ENCODE measurements at places on chromosomes 2 and 18. TPM values are rescaled to one million over a fixed set of nuclear protein-coding genes. Genes with fewer than 3 reads are reported as not detected.

UGT1A3 gene
- not detected for total RNA-seq

DNA sequence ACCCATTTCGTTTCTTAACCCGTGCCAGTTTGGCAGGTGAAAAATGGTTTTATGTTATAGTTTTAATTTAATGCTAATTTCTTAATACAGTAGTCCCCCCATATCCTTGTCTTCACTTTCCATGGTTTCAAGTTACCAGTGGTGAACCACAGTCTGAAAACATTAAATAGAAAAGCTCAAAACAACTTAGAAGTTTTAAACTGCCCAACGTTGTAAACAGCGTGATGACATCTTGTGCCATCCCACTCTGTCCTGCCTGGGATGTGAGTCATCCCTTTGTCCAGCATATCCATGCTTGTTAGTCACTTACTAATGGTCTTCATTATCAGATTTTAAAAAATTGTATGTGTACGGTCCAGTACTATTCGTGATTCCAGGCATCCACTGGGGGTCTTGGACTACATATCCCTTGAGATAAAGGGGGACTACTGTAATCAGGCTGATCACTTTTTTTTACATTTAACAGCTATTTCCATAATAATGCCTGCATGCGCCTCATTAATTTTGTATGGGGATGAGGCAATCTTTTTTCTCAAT lies 31.9 kb downstream of the SLC66A3 start:
- DNase-seq, result peak; percentile 42

DNA sequence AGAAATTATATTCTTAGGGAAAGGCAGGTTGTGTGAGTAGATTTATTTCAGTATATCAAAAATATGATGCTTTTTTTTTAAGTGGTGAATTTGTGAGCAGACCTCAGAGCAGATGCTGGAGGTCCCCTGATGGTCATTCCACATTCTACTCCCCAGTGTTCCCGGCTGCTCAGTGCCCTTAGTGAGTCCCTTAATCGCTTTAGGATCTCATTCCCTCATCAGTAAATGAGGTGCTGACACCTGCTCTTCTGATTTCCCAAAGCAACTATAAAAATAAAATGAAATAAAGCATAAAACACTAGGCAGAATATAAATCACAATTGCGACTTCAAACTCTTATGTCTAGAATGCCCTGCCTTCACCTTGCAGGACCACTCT lies 216.2 kb upstream of the TNP1 start:
- DNase-seq, result no peak

GRCh38 chr2:2232167-2232566 lies 98.9 kb downstream of the MYT1L start:
- DNase-seq, result no peak

DNA sequence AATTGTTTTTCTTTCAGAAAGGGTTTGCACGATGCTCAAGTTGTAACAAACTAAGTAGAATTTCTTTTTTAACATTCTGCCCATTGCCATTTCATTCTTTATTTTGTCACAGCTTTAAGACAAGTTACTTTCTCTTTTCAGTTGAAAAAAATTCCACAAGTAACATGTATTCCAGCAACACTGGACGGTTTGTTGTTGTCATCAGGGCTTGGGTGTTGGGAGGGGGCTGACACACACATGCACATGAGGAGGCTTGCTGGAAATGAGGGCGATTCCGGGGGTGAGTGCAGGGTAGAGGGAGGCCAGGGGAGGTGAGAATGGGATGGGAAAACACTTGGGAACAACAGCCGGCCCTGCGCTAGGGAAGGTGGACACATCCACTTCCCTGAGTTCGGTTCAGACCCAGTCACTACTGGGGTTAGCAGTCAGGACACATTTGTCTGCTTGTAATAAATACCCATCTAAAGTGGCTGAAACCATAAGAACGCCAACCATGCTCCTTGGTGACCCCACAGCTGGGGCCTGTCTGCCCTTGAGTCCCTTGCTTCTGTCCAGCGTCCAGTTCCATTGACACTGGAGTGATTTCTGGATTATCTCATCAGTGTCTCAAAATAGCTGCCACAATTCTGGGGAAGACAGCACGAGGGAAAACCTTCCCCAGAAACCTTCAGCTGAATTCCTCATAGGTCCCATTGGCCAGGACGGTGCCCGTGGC lies 141.8 kb upstream of the BCL2L11 start:
- no peak for DNase-seq

- no peak for DNase-seq
Observed at GRCh38 chr2:238346544-238346943, 26.2 kb downstream of the TRAF3IP1 start.

GRCh38 chr18:48022531-48023329 lies 92.3 kb upstream of the SMAD2 start:
- DNase-seq, result peak; percentile 74
